Stimulated activated CD8-positive, alpha-beta memory T cell treated with anti-CD3 and anti-CD28 coated beads, Interleukin-2, amount 100 ng/mL, for 1 hour (primary cell): ENCODE measurements at places on chromosomes 4 and X.

GRCh38 chr4:56622176-56622575 is 58.9 kb downstream of the HOPX start:
- DNase-seq, result no peak

DNA sequence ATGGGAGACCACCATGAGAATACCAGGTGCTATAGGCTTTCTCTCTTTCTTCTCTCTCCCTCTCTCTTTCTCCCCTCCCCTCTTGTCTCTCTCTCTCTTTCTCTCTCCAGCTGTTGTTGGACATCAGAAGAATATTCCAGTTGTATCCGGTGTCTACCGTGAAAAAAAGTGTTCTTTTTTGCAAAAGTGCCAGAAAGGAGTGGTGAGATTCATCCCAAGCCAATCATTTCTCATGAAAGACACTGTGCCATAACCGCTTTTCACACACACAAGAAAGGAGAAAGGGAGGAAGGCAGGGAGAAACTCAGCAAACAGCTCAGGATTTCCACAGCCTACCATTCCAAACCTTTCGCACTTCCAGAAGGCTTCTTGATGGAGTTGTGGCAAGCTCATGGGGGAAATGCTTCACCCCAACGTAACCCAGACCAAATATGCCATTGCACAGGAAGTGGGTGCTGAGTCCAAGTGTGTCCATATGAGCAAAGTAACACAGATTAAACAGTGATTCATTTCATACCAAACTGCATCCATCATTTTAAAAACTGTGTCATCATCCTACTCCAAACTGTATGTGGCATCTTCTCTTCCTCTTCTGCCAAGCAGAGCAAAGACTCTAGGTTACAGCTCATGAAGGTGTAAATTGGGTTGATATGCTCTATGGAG is 224.0 kb downstream of the APBB2 start:
- no peak for DNase-seq

GRCh38 chr4:134798573-134798972 is 597.0 kb upstream of the PABPC4L start:
- no peak for DNase-seq

GRCh38 chr4:116438417-116438816 is 647.0 kb downstream of the TRAM1L1 start:
- no peak for DNase-seq

- DNase-seq, result no peak
Observed at GRCh38 chr4:155496294-155496626, 119.5 kb upstream of the MAP9 start.
